ENCODE measurements at places on chromosomes 7 and 10.

DNA sequence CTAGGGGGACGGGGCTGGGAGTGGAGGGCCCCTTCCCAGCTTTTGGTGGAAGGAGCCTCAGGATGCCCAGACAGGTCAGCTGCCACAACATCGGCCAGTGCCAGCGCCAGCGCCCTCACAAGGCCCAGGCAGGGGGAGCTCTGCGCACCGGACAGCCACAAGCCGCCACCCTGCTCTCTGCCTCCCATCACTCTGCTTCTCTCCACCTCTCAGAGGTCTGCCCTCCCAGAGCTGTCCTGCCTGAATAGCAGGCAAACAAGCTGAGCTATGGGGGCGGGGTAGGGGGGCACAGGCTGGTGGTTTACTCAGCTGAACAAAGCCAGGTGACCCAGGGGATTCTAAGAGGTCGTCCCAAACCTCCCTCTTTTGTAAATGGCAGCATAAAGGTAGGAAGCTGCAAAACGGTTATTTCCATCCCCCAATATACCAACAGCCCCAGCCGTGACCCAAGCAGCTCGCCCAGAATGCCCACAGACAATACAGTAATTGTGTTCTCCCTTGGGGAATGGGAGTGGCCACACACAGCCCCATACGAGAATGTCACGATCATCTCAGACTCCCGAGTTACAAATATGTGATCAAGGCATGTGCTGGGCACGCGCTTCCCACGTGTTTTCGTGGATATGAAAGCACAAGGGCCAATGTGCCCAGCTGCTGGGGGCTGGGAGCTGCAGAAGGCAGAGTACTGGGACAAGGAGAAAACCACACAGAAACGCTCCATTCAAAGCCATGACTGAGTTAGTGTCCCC is 19.7 kb downstream of the FAM53B start:
- DNase-seq: no peak

GRCh38 chr7:100465702-100466311 is 1.7 kb upstream of the SPACDR start:
- no peak for DNase-seq

DNA sequence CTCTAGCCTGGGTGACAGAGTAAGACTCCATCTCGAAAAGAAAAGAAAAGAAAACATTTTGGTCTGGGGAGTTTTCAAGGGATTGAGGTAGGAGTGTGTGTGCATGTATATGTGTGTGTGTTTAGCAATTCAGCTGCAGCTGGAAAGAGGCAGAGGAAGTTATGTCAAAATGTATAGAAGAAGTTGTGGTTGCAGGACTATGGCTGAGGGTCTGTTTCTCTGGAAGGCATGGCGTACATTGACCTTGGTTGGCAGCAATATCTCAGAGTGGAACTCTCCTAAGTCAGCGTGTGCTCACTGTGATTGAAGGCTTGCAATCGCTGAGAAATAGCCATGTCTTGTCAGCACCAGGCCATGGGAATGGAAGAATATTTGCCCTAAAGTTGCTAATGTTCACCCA is 28.6 kb upstream of the RHBDD2 start:
- no peak for DNase-seq

DNA sequence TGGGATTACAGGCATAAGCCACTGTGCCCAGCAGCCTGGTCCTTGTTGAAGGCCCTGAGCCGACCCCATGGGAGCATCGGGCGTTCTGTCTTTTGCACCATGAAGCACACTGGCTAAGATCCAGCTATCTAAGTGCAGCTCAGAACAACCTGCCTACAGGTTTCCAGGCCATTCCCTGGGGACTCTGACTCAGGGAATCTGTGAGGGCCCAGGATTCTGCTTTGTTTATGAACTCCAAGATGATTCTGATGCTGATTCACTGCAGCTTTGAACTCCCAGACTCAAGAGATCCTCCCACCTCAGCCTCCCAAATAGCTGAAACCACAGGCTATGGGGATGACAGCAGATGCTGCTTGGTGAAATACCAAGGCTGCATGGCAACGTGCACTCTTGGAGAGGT is 30.2 kb downstream of the NPTX2 start:
- DNase-seq: no peak

GRCh38 chr10:93333278-93333978 is 148.7 kb downstream of the MYOF start:
- no peak for DNase-seq

GRCh38 chr10:127063762-127064161 is 132.6 kb downstream of the INSYN2A start:
- no peak for DNase-seq
